ENCODE measurements at places on chromosomes 1 and 21.

- no peak for DNase-seq
Measured at GRCh38 chr1:21871943-21872342, 59.9 kb downstream of the LDLRAD2 start.

GRCh38 chr1:27659497-27660299 lies 12.3 kb downstream of the IFI6 start:
- DNase-seq = no peak

- DNase-seq = no peak
Measured at GRCh38 chr1:23524163-23524562, 6.9 kb downstream of the E2F2 start.

GRCh38 chr1:241990040-241990439 lies 8.9 kb downstream of the MAP1LC3C start:
- DNase-seq = peak; percentile 79

- no peak for DNase-seq
Measured at GRCh38 chr1:229710746-229711145, 84.7 kb downstream of the URB2 start.

DNA sequence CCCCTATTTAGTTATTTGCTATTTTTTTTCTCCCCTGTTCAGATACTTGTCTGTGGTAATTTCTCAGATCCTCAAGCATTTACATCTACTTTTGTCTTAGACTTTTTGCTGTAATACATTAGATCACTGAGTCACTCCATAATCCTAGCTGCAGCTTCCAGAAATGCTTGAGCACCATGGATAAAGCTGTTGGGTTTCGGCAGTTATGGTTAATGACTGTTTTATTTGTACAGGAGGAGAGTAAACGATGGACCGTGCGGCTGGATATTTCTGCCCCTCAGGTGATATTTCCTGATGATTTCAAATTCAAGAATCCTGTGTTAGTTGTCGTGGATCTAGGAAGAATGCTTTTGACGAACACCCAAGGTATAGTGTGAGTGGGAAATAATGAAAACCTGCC lies 42.9 kb downstream of the VPS13D start:
- no peak for DNase-seq

- DNase-seq = no peak
Measured at GRCh38 chr1:30697571-30698376, 25.6 kb downstream of the MATN1 start.

- no peak for DNase-seq
Measured at GRCh38 chr1:115413208-115413607, 75.2 kb upstream of the NGF start.

- DNase-seq = no peak
Measured at GRCh38 chr1:201356701-201357100, 20.8 kb downstream of the TNNT2 start.

GRCh38 chr1:39632682-39633417 lies 6.6 kb downstream of the HEYL start:
- no peak for DNase-seq

- no peak for DNase-seq
Measured at GRCh38 chr1:46368791-46369190, 25.3 kb upstream of the FAAH start.

- no peak for DNase-seq
Measured at GRCh38 chr1:31957701-31958674, 19.8 kb upstream of the PTP4A2 start.

DNA sequence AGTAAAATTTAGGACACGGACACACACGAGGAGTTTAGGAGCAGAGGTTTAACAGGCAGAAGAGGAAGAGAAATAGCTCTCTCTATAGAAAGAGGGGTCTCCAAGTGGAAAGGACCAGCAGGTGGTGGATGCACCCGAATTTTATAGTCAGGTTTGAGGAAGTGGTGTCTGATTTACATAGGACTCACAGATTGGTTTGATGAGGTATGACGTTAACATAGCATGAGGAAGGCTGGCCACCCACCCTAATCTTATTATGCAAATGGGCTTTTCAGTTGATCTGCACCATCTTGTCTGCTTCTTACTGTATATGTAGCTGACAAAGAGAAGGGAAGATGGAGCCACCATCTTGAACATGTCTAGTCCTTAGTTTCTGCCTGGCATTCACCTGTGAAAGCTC lies 52.5 kb upstream of the RGS2 start:
- no peak for DNase-seq

- no peak for DNase-seq
Measured at GRCh38 chr1:36947384-36947783, 86.9 kb downstream of the GRIK3 start.

- no peak for DNase-seq
Measured at GRCh38 chr1:108703939-108704338, 8.8 kb upstream of the FNDC7 start.

DNA sequence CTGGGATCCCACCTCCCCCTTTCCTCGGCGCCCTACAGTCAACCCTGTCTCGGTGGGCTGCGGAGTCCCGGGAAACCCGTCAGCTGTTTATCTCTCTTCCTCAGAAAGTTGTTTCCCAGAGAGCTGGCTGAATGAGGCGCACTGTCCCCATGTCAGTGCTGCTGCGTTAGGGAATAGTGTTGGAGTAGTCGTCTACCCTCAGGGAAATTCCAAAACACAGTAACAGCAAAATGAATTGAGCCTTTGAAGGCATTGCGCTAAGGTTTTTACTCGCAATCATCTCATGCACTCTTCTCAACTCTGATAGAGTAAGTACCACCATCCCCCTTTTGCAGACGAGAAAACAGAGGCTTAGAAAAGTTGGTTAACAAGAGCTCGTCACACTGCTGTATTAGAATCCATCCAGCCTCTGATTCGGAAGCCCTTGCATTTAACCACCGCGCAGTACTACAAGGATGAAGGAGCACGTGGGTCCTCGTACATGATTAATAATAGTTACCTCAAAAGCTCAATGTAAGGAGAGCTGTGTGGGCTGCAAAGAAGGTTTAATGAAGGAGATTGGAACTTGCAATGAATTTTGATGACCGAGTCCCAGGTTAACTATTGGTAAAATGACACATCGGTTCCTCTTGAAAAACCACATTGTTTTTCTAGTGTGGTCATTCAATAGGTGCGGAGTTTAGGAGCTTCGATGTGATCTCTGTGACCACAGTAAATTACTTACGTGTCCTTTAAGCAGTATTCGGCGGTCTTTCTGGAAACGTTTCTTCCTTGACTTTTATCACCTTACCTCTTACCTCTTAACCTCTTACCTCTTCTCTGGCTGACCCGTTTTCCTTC lies 788 bp upstream of the EDEM3 start:
- no peak for DNase-seq

DNA sequence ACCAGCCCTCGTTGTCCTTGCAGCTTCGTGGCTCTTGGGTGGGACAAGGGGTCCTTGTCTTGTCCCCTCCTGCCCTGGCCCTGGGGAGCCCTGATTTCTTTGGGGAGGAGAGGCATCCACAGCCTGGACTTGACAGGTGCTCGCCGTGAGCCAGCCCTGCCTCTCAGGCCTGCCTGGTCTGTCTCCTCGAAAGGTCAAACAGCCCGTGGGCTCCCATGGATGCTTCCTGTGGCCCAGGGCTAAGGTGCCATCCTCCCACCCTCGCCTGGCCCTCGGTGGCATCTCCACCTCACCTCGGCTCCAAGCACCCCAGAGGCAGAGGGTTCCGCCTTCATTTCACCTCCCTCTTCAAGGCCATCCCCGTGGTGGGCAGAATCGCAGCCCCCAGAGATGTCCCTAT lies 9.0 kb downstream of the LRRC3 start:
- DNase-seq = no peak

GRCh38 chr1:64493831-64494230 lies 23.9 kb downstream of the CACHD1 start:
- peak; percentile 99 for DNase-seq

- no peak for DNase-seq
Measured at GRCh38 chr1:47774986-47775834, 222.0 kb downstream of the TRABD2B start.

DNA sequence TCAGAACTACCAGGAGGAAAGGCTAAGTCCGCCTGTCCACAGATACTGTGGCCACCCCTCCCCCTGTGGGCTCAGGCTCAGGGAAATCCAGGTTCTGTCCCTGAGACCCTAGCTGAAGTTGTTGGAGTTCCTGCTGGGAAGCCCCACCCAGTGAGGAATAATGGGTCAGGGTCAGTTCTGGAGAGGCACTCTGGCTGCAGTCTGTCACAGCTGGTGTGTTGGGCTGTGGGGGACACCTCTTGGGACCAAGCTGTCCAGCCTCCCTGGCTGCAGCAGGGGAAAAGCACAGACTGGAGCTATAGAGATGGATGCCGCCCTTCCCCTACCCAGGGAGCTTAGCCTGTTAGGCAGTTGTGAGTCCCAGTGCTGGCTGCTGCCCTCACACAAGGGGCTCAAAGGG lies 65.1 kb upstream of the RGS21 start:
- no peak for DNase-seq

GRCh38 chr21:14926186-14926585 lies 138.6 kb downstream of the NRIP1 start:
- DNase-seq = no peak

- DNase-seq = peak; percentile 22
Measured at GRCh38 chr21:34243562-34243961, 120.2 kb upstream of the KCNE2 start.

- DNase-seq = no peak
Measured at GRCh38 chr1:76871355-76871974, 4.2 kb downstream of the ST6GALNAC5 start.

GRCh38 chr21:40331804-40332203 lies 464.6 kb downstream of the PCP4 start:
- no peak for DNase-seq

DNA sequence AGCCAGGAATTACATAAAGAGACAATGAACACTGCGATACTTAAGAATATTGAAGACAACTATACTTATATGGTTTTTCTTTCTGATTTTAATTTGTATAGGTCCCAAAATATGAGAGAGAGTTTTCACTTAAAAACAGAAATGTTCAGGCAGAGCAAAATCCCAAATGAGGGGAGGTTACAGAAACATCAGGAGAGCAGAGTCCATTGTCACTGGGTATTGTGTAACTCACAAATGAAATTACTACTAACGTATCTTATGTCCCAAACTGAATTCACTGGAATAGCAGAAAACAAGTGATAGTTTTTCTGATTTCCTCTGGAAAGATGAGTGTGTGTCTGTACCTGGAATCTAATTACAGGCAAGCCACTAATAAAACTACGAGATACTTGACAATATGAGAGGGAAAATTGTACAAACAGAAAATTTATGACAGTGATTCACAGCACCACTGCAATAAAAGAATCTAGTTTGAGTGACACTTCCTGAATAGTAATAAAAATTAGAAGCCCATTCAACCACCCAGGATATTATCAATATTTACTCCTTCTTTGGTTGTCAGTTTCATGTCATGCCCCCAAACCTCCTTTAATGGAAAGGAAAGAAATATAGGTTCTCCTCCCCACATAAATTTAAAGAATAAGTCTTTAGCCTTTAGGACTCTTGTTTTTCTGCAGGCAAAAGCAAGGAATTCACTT lies 522.6 kb downstream of the ADGRL2 start:
- DNase-seq = no peak

GRCh38 chr1:85991261-85991660 lies 165.3 kb downstream of the COL24A1 start:
- no peak for DNase-seq

- no peak for DNase-seq
Measured at GRCh38 chr1:8554956-8555534, 237.1 kb downstream of the SLC45A1 start.

DNA sequence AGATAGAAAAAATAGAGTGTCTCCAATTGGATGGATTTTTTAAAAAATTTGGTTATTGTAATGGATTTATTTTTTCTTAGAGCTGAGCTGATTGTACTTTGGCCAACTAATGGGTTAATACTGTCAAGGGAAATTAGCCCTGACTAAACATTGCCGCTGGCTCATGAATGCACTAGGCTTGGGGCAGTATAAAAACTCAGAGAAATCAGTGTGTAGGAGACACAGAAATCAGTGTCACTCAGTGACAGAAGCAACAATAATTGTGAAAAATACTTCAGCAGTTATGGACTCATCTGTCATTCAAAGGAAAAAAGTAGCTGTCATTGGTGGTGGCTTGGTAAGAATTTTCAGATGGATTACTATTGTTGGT lies at the start of gene KMO:
Gene KMO, plus strand, starts transcription at position 217 of the 370 bp plus-strand sequence. Its CDS starts 67 bp downstream, at position 284.
- no peak for DNase-seq

GRCh38 chr1:201565771-201566528 lies 27.0 kb downstream of the NAV1 start:
- DNase-seq = no peak

GRCh38 chr1:243596431-243597062 lies 253.5 kb downstream of the AKT3 start:
- DNase-seq = no peak

DNA sequence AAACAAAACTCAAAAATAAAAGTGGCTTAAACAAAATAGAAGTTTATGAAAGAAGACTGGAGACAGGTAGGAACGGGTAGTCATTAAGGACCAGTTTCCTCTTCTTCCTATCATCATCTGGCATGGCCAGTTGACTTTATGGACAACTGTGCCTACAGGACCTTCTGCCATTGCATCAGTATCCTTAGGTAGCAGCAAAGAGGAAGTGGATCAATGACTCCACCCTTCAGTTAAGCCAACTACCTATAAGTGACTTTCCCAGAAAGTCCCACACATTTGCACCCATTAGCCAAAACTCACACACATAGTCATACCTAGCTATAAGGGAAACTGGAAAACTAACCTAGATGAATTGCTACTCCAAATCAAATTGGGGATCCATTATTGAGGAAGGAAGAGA lies 51.7 kb downstream of the RASAL2 start:
- no peak for DNase-seq

GRCh38 chr1:232620356-232620969 lies 9.5 kb downstream of the SIPA1L2 start:
- DNase-seq = peak; percentile 71

- no peak for DNase-seq
Measured at GRCh38 chr1:243927381-243927780, 77.3 kb upstream of the AKT3 start.

DNA sequence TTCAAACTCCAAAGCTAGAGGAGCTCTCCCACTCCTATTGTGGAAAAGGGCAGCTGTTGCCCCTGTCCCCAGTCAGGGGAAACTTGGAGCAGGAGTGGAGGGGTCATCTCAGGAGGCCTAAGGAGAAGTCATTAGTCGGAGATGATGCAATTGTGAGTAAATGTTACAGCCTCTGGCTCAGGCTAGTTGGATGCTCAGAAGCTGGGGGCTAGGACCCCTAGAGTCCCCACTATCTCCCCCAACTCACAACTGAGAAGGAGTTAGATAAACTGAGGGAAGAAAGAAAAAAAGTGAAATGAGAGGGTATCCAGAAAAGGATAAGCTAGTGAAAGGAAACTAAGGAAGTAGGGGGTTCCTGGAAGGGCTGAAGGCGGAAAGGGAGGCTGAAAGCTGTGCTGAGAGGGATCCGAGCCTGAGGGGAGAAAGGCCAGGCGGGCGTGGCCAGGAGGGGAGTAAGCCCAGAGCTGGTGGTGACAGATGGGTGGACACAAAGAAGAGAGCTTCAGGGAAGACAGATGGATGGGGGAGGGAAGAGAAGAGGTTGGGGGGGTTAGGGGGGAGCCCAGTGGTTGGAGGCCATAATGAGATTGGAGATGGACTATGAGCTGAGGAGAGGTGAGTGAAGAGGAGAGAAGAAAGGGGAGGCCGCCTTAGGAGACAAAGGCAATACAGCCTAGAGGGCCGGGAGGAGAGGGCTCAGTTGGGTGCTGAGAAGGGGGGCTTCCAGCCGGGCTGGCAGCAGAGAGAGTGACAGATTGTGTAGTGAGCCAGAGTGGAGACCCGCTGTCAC lies 4.5 kb upstream of the NHLH1 start:
- no peak for DNase-seq

Measured in NT2/D1 (cell line).